ENCODE measurements at places on chromosomes 1 and 21. TPM values are rescaled to one million over a fixed set of nuclear protein-coding genes. Genes with fewer than 3 reads are reported as not detected.

HEATR1 gene
- 18.0 TPM for total RNA-seq

DDX20 gene
- 10.9 TPM for total RNA-seq

CFHR4 gene
- not detected for total RNA-seq

KCNC4 gene
- total RNA-seq = 1.2 TPM

RBM34 gene
- total RNA-seq = 34.8 TPM

KIF26B gene
- total RNA-seq = 10.6 TPM

MEGF6 gene
- total RNA-seq = 248 TPM

MAEL gene
- total RNA-seq = not detected

MEF2D gene
- total RNA-seq = 4.3 TPM

LCE4A gene
- total RNA-seq = not detected

L1TD1 gene
- not detected for total RNA-seq

LCE6A gene
- total RNA-seq = not detected

LCE1A gene
- total RNA-seq = not detected

TAL1 gene
- total RNA-seq = 0.45 TPM

FCGR3A gene
- not detected for total RNA-seq

NKAIN1 gene
- 0.08 TPM for total RNA-seq

LDLRAD1 gene
- total RNA-seq = not detected

ADGRB2 gene
- total RNA-seq = 6.2 TPM

C1orf105 gene
- not detected for total RNA-seq

PAQR6 gene
- 0.12 TPM for total RNA-seq

DBT gene
- 6.4 TPM for total RNA-seq

CACNA1S gene
- not detected for total RNA-seq

RIT1 gene
- total RNA-seq = 37.9 TPM

ENO1 gene
- 1,017 TPM for total RNA-seq

CFAP126 gene
- total RNA-seq = not detected

SYT6 gene
- total RNA-seq = not detected

All from smooth muscle cell of the coronary artery (primary cell).